ENCODE measurements at places on chromosomes 4 and X. TPM values are rescaled to one million over a fixed set of nuclear protein-coding genes. Genes with fewer than 3 reads are reported as not detected.

The SLC4A4 gene
- 18.0 TPM for total RNA-seq

The LINC00632 gene
- 31.3 TPM for total RNA-seq

The CENPVL1 gene
- total RNA-seq, result not detected

The CCKAR gene
- total RNA-seq, result not detected

The NIPAL1 gene
- total RNA-seq, result 3.0 TPM

The CXXC4 gene
- total RNA-seq, result 2.1 TPM

The ALAS2 gene
- total RNA-seq, result not detected

The LONRF3 gene
- 13.8 TPM for total RNA-seq

The STAG2 gene
- total RNA-seq, result 24.2 TPM

GRCh38 chr4:95909211-95909610 is 69.3 kb downstream of the PDHA2 start:
- no peak for DNase-seq

DNA sequence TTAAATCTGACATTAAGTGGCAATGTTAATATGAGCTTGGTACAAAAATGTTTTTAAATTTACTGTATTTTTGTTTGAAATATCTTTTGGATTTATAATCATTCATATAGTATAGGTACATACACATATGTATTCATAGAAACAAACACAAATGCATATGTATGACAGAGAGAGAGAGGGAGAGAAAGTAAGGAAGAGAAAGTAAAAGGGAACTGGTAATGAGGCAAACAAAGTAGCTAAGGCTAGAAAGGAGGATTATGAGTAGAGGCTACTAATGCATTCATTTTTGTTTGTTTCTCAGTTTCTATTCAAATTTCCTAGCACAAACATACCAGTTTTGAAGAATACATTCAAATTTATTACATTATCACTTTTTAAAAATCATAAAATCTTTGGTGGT is 132.4 kb downstream of the GLRA3 start:
- no peak for DNase-seq

GRCh38 chr4:124777007-124777406 is 64.5 kb upstream of the ANKRD50 start:
- no peak for DNase-seq

GRCh38 chr4:1332686-1333085 is 14.3 kb upstream of the UVSSA start:
- DNase-seq, result no peak

DNA sequence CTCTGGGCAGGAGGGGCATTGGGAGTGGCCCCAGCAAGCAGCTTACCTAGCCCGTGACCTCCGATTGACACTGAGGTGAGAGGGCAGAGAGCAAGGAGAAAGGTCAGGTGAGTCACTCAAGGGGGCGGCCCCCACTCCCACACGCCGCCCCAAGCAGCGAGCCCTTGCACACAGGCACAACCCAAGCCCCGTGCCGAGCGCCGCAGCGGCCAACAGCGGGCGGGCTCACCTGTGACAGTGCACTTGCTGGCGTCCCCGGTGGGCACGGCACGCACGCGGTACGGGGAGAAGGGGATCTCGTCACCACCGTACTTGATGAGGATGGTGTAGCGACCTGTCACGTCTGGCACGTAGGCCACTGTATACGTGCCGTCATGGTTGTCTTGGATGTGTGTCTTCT is 17.2 kb downstream of the FLNA start:
- no peak for DNase-seq

DNA sequence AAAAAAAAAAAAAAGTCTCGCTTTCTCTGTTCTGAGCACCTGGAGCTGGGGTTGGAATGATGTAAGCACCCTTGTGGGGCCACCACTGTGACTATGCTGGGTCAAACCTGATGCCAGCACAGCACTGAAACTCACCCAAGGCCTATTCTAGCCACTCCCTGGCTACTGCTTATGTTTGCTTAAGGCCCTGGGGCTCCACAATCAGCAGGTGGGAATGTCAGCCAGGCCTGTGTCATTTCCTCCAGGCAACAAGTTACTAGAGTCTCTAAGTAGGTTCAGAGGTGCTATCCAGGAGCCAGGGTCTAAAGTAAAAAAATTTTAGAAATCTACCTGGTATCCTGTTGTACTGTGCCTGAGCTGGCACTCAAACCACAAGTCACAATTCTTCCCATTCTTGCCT is 1306.8 kb downstream of the STIM2 start:
- DNase-seq, result no peak

DNA sequence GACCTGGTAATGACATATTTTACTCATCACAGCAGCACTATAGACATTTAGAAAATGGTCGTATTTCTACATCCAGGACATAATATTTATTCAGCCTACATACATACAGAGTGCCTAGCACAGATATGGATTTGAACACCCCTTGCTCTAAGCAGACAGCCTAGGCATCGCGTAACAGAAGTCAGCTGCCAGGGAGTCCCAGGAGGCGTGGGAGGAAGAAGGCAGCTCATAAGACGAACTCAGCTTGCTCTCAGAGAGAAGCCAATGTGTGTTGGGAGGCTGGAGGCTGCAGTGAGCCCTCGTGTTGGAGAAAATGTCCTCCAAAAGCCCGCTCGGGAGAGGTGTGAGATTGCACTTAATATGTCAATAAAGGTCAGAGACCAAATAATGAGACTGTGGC is 131.6 kb downstream of the BCOR start:
- no peak for DNase-seq

GRCh38 chr4:110022457-110022856 is 109.8 kb downstream of the EGF start:
- DNase-seq, result no peak

GRCh38 chr4:16450031-16450430 is 223.8 kb upstream of the TAPT1 start:
- DNase-seq, result no peak

DNA sequence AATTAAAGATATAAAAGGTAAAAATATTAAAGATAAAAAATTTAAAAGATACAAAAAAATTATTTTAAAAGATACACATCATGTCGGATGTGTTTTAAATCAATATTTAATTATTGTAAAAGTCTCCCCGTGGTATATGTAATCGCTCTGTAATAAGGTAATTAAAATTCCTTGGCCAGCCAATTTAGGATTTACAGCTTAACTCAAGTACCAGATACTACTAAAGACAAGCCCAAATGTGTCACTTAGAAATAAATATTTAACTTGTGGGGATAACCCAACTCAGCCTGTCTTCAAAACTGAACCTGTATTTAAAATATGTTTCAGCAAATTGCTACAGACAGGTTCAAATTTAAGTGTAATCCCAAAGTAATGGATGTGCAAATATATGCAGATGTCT is 56.0 kb downstream of the GPR82 start:
- DNase-seq, result no peak

DNA sequence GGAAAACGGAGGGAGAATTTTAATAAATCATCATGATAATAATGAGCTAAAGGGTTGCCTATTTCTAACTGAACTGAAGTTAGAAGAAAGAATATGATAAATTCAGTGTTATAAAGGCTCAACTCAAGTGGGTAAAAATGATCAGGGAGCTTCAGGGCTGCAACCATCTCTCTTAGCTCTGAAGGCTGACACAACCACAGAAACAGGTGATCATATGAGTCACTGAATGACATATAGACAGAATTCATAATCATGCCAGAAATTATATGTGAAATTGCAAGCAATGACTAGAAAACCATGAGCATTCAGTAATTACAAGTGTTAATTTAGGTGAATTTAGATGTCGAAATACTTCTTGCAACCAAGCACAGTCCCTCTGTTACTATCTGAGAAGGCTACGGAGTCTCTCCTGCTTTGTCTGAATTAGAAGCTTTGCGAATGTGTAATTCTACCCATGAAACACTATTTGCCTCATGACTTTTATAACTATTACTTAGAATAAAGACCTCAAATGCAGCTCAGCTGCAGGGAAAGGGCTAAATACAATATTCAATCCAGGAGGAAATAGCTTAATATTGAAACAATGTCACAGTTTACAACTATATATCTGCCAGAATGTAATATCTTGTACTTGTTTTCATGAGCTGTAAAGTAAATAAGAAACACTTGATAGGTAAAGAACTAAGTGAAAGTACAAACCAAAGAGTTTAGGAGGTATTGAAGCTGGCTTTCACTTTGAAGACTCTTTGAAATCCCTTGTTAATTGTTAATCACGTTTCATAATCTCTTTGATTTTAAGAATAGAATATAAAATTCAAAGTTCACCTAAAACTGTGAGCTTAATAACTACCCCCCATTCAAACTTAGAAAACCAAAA is 1972.6 kb downstream of the ARAP2 start:
- no peak for DNase-seq

DNA sequence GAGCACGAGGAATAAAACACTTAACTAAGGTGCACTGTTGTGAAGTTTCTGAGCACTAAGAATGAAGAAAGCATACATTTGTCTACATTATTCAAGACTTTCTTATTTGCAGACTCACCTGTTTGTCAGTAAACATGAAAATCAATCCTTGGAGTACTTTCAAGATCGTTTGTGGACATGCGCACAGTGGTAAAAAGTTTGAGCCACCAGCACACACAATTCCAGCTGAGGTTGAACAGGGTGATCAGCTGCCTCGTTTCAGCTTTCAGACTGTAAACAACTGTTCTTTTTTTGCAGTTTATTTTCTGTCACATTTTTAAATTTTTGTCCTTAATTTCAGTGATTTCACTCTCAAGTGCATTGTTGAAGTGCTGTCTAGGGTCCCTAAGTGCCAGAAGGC is 143.8 kb upstream of the VCX2 start:
- DNase-seq, result no peak

- no peak for DNase-seq
Observed at GRCh38 chr4:139528377-139529005, 27.5 kb downstream of the SETD7 start.

DNA sequence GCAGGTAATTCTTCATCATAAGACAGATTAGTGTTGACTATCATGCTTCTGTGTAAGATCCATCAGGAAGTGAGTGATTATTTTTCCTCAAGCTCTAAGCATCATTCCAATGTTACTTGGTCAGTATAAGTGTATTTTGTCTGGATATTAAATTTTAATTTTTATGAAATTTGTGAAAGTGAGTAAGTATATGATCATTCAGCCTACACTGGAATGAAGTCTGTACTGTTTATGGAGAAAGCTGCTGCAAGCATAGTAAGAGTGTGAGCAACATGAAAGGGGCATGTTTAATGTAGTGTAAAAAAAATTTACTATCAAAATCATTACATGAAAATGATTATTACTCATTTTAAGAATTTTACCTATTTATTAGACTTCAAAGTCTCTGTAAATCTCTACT is 84.8 kb downstream of the IL15 start:
- no peak for DNase-seq

DNA sequence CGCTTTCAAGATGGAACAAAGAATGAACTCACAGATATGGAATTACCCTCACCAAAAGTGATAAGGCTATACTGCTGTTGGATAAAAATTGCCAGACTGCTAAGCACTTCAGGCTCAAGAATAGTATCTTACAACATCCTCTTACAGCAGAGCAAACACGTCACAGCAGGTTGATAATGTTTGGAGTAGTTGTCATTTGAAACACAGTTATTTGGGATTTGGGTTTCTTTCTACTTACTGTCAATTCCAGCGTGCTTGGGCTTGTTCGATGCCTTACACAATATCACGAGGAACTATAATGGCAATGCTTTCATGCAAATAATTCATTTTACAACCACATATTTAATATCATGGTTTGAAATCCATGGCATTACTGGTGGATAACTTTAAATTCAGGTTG is 1223.7 kb upstream of the AGA start:
- DNase-seq, result no peak

DNA sequence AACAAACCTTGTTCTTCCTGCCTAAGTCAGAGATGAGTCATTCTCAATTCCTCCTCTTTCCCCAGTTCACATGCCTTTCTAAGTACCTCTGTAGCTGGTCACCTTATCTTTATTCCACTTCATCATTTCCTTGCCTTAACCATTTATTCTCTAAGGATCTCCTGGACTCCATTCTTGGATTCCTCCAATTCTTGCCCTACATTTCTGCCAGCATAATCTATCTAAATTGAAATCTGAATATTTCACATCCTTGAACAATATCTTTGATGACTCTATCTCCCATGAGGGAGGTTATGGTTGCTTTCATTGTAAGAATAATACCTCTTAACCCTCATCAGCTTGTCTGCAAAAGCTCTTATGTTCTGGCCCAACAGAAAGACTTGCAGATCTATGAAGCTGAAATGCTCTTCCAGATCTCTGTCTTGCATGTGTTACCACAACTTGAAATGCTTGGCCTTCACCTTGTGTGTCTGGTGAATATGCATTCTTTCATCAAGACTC is 28.6 kb upstream of the PDE5A start:
- DNase-seq, result no peak

DNA sequence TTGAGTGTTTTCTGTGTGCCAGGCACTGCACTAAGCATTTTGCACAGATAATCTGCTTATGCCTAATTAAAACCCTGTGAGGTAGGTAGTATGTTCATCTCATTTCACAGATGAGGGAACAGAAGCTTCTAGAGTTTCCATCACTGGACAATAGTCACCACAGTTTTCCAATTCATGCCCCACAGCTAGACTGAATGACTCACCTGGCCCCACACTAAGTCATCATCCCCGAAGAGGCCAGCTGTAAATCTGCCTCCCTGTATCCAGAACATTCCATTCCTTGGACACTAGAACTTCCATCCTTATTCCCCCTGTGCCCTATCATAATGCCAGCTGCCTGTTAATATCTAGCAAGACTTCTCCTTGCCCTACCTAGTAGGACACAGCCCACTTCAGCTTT is 40.9 kb upstream of the NYX start:
- DNase-seq, result no peak

- DNase-seq, result no peak
Observed at GRCh38 chr4:31647786-31648185, 927.6 kb downstream of the PCDH7 start.

GRCh38 chrX:23792861-23793553 is 10.0 kb downstream of the SAT1 start:
- DNase-seq, result no peak

GRCh38 chr4:41427931-41428600 is 109.9 kb upstream of the LIMCH1 start:
- no peak for DNase-seq
